ENCODE measurements at places on chromosomes 11 and 22.

DNA sequence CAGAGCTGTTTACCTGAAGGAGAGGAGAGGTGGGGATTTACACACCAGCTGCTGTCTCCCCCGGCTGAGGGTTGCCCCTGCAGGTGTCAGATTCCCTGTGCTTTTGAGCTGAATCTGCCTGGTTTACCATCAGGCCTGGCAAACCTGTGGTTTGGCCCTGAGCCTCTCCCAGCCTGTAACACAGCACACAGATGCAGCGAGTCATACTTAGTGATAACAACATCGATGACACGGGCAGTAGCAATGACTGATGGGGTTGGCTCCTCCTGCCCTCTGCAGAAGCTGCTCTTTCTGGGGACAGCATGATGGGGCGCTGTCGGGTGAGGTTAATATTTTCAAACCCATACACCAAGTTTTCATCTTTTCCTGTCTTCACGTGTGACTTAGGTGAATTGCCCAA is 380.0 kb upstream of the B3GAT1 start:
- no peak for DNase-seq

- DNase-seq, result no peak
These were observed 58.2 kb downstream of the ZNF280B start for GRCh38 chr22:22450343-22450839.

- DNase-seq, result no peak
These were observed 9.5 kb downstream of the GGA1 start for GRCh38 chr22:37618072-37618656.

DNA sequence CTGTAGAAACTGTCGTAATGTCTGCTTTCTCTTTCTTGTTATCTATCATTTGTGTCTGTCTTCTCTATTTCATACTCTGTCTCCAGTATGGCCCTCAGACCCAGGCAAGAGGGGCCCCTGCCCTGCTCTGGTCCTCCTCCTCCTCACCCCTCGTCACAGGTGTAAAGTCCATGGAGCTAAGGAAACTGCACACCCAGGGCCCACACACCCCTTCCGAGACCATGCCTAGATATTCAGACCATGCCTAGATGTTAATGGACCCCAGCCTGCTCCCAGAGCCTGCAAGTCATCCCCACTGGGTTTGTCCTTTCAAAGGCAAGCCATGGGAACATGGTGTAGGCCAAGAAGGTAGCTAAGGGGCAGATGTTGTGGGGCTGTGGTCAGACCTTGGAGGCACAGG is 24.1 kb upstream of the ANO1 start:
- no peak for DNase-seq

DNA sequence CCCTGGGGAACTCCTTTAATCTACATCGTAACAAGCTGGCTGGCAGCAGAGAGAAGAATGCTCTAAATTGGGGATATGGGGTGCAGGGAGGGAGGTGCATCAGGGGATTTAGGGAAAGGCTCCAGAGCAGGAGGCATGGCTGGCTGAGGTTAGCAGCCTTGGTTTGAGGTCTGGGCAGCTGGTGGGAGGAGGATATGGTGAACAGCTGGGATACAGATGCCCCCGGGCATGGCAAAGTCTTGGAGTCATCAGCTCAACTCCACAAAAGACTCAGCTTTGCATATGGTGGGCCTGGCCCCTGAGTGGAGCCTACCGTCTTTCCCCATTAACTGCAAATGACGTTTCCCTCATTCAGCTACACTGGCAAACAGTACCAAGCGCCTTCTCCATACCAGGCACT is 5.4 kb downstream of the FAM83F start:
- no peak for DNase-seq

GRCh38 chr11:17258670-17259069 is 17.9 kb upstream of the NUCB2 start:
- DNase-seq, result no peak

- DNase-seq, result no peak
These were observed 303.5 kb upstream of the ANO3 start for GRCh38 chr11:26028393-26028911.

GRCh38 chr22:27004434-27004833 is 347.0 kb downstream of the MIAT start:
- DNase-seq, result no peak

DNA sequence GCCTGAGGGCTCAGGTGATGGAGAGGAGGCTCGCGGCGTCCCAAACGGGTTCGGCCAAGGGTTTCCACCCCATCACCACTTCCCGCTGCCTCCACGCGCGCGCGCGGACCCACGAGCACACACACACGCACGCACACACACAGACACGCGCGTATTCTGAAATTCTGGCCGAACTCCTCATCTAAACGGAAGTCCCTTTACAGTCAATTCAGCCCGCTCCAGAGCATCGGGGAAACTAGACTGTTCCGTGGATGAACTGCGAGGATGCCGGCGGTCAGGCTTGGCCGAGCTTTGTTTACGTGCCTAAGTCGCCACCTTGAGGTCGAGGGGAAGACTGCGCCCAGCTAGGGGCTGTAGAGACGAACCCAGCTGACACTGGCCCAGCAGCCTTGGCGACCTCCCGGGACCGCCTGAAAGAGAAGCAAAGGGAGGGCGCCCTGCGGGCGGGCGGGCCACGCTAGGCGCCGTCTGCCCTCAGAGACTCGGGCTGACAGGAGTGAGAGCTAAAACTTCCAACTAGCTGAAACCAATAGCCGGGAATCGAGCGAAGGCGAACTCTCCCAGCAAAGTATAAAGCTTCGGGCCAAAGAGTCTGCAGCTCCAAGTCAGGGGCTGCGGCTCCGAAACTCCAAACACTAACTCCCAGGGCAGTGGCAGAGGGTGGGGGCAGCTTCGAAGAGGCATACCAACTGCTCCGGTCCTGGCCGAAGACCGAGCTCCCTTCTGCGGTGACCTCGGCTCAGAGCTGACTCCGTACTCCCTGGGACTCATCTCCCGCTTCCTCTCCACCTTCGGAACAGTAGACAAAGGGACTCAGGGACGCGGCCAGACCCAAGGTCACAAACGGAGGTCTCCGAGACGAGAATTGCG is 124.7 kb upstream of the C11orf58 start:
- peak; percentile 93 for DNase-seq

GRCh38 chr22:41127451-41127850 is 35.1 kb downstream of the EP300 start:
- no peak for DNase-seq

GRCh38 chr11:104926771-104927611 is 28.7 kb upstream of the CASP12 start:
- peak; percentile 20 for DNase-seq

DNA sequence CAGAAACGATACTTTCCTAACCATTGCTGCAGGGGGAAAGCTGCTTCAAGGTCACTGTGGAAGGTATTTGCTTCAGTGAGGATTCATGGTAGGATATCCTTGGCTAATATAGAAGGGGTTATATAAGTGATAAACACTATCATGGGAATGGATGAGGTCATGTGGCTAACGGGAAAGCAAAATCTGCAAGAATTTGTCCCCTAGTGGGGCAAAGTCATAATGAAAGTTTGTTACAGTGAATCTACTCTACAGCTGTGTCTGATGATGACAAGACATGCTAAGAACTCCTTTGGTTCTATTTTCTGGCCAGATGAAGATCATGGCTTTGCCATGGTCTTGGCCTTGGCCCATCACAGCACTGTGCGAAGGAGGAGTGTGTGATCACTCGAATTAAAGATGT is 13.8 kb downstream of the MMP20 start:
- no peak for DNase-seq

- DNase-seq, result no peak
These were observed 13.7 kb downstream of the GRAP2 start for GRCh38 chr22:39914584-39914983.

DNA sequence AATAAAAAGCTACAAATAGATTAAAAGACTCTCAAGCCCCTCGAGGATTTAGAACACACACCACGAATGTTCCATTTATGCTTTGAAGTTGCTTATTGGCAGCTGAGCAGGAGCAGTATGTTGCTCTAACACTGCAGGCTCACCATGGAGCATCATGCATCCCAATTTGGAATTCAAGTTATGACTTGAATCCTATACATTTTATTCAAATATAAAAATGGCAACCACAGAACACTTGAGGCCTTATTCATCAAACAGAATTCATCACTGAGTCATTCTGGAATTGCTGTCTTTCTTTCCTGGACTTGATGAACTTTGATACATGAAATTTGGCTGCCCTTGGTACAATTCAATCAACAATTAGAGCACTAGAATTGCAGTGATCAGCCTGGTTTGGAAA is 24.5 kb upstream of the BLID start:
- no peak for DNase-seq

DNA sequence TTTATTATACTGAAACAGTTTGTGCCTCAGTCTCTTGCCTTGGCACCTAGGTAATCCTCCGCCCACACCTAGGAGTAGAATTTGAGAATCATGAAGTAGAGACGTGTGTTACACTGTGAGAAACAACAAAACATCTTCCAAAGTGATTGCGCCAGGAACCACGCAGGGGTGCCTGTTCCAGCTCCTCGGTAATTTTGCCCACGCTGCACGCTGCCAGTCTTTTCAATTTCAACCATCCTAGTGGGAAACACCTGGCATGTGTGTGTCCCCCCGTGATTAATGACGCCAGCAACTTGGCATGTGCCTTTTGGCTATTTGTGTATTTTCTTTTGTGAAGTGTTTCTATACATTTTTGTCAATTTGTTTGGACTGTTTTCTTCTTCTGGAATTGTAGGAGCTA is 919.1 kb downstream of the BRD1 start:
- no peak for DNase-seq

- DNase-seq, result peak; percentile 72
These were observed 453 bp downstream of the GAS2 start for GRCh38 chr11:22666688-22667439.

DNA sequence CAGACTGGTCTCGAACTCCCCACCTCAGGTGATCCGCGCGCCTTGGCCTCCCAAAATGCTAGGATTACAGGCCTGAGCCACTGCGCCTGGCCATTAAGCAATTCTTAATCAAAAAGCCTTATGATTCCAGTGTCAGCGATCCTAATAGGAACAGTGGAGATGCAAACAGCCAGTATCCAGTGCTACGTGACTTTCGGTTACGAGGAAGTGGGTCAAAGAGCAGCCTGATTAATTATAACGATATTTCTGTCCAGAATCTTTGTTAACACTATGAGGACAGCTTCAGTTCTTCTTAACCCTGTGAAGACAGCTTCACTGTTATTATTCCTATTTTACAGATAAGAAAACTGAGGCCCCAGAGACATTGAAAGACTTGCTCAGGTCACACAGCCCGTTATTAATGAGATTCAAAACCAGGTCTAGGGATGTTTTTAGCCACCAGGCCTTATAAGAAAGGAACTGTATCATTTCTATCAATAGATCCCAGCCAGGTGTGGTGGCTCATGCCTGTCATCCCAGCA is 17.3 kb upstream of the HMOX1 start:
- DNase-seq, result no peak

- DNase-seq, result peak; percentile 97
These were observed 15.8 kb upstream of the EHD1 start for GRCh38 chr11:64894070-64894811.

- DNase-seq, result no peak
These were observed 14.6 kb downstream of the ARHGEF17 start for GRCh38 chr11:73322382-73323306.

GRCh38 chr11:109033627-109034338 is 368.9 kb downstream of the DDX10 start:
- DNase-seq, result no peak

DNA sequence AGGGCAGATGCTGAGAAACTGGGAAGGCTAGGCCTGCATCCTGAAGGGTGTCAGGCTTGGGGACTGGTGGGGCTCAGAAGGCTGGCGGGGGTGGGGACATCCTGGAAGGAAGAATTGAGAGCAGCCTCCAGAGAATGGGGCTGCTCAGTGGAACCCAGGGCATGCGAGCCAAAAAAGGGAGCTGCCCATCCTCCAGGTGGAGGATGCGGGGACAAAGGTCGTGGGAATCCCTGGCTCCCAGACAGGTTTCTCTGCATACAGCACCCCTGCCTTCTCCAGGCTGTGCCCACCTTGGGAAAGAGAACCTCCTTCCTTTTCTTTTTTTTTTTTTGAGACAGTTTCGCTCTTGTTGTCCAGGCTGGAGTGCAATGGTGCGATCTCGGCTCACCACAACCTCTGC is 40.9 kb upstream of the ARFGAP3 start:
- no peak for DNase-seq

DNA sequence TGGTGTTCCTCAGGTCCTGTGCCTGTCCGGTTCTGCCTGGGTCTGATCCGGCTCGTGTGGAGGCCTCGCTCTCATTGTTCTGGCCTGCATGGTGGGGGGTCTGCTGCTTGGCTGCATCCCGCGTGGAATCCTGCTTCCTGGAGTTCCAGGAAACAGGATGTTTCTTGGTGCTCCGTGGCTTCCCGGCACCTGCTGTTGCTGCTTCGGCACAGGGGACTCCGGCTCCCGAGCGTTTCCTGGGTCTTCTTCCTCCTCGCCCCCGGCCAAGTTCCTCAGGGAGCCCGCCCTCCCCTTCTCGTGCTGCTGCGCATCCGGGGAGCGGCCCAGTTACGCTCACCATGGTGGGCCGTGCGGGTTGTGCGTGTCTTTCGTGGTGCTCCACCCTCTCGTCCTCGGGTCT is 29.9 kb downstream of the GLB1L2 start:
- no peak for DNase-seq

- DNase-seq, result no peak
These were observed 1.9 kb downstream of the CDON start for GRCh38 chr11:126060757-126061171.

DNA sequence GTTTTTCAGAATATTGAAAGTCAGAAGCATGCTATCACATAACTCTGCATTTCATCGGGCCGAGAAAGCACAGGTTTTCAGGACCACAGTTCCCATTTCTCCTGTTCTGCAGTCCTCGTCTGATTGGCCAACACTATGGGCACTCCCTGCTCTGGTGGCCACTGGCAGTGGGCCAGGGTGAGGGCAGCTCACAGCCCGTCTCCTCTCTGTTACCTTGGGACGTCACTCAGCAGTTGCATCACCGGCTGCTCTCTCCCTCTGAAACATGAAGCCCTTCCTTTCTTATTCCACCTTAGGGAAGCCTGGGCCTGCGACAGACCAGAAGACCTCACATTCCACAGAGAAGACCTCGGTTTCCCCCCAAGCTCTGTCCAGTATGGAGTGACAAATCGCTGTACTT is 11.4 kb upstream of the MICAL3 start:
- DNase-seq, result no peak

- DNase-seq, result no peak
These were observed 4.0 kb upstream of the MMP10 start for GRCh38 chr11:102784380-102784779.
